ENCODE measurements at places on chromosomes 1 and 21.

GRCh38 chr1:183019860-183020259 lies 3.4 kb upstream of the LAMC1 start:
- no peak for DNase-seq

GRCh38 chr1:2108213-2108876 lies 58.1 kb downstream of the PRKCZ start:
- DNase-seq = no peak

GRCh38 chr21:36297406-36297937 lies 22.5 kb upstream of the MORC3 start:
- DNase-seq = no peak

DNA sequence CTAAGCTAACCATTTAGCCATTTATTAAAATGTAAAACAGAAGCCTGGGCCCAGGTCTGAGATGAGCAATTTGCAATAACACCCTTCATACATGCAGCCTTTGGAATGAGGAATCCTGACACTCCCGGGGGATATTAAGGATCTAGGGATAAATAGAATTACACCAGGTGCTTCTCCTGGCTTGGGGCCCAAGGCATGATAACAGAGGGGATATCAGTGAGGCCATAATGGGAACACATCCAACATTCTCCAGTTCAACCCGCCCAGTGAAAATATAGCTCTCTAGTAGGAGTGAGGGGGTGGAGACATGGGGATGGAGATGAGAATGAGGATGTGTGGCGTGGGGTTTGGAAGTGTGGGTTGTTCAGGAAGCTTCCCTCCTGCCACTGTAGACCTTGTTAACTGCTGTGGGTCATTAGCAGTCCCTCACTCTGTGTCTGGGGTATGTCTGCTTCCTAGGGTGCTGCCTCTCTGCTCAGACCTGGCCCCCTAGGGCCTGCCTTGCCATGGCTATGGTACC lies 57.9 kb upstream of the KANK4 start:
- no peak for DNase-seq

GRCh38 chr1:200081151-200081968 lies 53.9 kb downstream of the NR5A2 start:
- no peak for DNase-seq

GRCh38 chr1:242761556-242761955 lies 237.1 kb upstream of the PLD5 start:
- no peak for DNase-seq

- DNase-seq = no peak
Observed at GRCh38 chr1:10380594-10381275, 18.1 kb upstream of the PGD start.

DNA sequence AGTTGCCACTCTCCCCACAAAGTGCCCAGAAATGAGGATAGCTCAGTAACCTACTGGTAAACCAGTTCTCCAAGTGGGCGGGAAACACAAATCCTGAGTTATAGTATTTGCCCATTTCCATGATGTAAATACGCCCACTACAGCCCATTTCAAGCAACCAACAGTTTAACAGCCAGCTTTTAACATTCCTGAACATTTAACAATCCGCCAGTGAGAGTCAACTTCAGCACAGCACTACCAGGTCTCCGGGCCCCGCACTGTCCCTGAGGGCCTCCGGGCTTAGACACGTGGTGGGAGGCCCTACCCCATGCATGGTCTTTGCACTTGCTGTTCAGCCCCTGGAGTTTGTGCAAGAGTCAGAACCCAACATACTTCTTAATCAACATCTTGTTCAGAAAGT lies 132.0 kb upstream of the CTTNBP2NL start:
- DNase-seq = no peak

DNA sequence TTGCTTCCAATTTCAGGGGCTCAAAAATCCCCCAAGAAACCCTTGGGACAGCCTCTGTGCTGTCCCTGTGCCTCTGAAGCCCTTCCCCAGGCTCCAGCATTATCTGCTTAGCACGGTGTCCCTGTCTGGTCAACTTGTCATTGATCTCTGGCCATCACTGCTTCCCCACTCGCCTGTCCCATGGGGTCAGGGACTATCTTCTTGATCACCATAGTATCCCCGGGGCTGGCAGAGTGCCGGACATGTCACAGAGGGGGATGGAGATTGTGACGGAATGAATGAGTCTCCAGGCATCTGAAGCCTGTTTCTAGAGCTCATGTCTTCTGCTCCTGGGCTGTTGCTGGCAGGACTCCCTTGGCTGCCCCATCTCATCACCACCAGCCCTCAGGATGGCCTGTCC lies 99.4 kb upstream of the VAMP3 start:
- no peak for DNase-seq

GRCh38 chr1:205456868-205457745 lies 1.3 kb upstream of the BLACAT1 start:
- no peak for DNase-seq

GRCh38 chr1:62849031-62849430 lies 65.1 kb downstream of the ATG4C start:
- no peak for DNase-seq

DNA sequence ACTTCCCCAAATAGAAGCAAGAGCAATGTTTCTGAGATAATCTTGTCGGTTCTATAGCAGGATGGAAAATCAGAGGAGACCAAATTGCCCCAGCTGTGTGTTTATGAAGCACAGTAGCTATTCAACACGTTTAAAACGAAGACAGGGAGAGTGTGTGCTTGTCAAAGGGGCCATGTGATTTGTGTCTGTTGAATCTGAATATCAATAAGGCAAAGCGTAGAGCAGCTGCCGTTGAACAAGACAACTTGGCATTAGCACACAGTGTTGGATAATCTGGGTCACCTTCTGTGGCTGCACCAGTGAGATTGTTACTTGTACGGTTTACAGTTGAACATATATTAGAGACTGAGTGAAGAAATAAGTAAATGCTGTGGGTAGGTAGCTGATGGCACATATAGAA lies 1.0 kb downstream of the CRB1 start:
- no peak for DNase-seq

DNA sequence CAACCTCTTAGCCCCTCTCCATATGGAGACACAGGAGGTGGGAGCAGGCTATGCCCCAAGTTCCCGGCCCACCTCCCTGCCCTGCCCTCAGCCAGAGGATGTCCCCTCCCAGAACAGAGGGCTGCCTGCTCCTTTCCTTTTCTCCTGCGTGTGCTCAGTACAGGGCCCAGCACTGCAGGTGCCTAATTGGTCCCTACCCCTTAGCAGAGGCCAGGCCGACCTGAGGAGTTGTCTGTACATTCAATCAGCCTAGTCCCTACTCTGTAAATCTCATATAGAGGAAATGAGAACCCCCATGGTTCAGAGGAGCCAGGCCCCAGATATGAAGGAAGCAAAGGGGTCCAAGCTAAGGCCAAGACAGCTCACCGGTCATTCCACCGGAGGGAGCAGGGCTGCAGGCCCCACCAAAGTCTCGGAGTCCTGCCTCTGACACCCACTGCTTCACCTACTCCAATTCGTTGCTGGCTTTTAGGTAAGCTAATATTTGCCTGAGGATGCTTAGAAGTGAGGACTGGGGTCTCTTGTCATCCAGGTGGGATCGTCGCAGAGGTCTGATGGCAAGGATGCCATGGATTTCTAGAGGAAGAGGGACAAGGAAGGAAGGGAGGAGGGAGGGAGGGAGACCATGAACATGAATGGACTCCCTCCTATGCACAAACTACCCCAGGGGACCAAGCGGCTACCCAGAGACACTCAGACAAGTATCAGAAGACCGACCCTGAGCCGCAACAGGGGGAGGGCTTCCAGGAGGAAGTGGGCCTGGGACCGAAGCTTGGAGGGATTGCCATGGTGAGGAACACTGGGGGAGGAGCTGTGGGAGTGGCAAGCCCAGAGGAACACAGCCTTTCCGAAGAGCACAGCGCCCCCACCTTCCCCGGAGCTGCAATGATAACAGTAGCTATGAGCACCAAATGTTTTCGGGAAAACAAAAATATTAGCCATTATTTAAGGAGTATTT lies 30.4 kb upstream of the FOXO6 start:
- no peak for DNase-seq

GRCh38 chr1:214567481-214567980 lies 16.1 kb upstream of the PTPN14 start:
- no peak for DNase-seq

DNA sequence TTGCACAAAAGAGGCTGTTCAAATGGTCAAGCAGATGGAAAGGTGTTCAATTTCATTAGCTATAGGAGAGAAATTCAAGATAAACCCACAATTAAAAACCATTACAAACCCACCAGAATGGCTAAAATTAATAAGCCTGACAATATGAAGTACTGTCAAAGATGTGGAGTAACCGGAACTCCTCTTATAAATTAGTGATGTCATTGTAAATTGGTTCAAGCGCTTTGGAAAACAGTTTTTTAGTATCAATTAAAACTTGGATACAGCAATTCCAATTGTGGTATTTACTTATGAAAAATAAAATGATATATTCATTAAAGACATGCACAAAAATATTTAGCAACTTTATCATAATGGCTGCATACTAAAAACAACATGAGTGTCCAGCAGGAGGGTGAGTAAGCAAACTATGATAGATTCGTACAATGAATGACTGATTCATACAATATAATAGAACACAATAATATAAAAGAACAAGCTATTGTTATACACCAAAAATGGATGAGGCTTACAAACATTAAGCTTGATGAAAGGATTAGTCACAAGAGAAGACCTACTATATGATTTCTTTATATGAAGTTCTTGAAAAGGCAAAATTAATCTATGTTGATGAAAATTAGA lies 38.4 kb upstream of the FGGY start:
- DNase-seq = no peak

DNA sequence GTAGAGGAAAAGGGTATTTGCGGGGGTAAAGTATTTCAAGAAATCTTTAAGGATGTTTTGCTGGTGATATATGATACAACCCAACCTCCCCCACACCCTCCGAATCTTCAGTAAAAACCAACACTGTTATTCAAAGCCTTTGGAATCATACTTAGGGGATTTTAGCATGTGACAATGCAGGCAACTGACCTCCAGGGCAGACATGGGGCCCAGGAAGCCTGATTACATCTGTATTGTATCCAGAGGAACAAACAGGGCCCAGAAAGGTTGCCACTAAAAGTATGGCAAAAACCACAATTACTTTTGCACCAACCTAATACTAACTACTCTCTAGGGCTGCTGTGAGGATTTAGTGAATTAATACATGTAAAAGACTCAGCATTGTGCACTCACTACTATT lies 43.9 kb upstream of the CNN3 start:
- DNase-seq = no peak

DNA sequence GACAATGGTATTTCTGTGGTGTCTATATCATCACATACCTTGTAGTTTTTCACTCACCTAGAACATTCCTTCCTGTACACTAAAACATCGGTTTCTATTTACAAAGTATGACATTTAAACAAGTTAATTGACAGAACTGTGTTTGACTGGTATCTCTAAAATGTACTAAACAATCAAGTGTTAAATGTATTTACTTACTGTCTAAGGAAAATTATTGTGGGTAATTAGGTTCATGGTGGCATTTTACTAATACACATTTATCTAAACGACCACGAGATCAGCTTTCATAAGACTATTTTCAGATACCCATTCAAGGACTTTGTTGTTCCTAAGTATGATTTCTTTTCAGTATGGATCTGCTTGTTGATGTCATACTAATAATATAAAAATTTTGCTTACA lies 115.2 kb downstream of the ADGRL2 start:
- no peak for DNase-seq

DNA sequence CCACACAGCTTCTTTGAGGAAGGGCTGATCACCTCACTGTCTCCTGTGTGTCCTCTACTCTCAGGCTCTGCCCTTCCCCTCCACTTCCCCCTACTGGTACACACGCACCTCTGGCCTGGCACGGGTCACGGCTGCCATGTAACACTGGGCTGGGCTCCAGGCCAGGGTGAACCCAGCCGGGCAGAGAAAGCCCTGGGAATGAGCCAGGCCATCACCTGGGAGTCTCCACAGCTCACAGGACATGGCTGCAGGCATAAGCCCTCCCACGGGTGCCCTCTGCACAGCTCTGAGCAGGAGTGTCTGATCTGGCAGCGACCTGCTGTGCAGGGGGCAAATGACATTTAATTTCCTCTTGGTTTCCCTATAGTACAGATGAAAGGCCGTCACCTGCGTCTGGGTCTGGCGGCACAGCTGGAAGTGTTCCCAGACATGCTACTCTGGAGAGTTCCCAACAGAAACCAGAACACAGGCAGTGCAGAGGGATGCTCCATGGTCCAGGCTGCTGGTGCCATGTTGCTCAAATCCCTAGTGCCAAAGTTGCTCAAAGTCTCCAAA lies 61.2 kb downstream of the ERI3 start:
- DNase-seq = no peak

DNA sequence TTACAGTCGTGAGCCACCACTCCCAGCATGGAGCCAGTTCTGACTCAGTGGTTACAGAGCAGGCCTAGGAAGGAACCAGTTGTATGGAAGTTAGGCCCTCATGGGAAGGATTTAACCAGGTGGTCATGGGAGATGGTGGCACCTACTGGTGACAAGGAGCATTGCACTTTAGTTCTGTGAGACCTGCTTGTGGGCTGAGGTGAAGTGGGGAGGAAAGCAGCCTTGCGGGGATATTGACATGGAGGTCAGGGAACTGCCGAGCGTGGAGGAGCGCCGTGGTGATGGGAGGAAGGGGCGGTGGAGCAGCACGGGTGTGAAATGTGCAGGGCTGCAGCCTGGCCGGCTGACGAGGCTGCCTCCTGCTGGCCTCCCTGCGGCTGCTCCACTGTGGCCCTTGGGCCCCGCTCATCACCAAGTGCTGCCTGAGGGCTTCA lies 100.4 kb downstream of the GALNT2 start:
- DNase-seq = no peak

DNA sequence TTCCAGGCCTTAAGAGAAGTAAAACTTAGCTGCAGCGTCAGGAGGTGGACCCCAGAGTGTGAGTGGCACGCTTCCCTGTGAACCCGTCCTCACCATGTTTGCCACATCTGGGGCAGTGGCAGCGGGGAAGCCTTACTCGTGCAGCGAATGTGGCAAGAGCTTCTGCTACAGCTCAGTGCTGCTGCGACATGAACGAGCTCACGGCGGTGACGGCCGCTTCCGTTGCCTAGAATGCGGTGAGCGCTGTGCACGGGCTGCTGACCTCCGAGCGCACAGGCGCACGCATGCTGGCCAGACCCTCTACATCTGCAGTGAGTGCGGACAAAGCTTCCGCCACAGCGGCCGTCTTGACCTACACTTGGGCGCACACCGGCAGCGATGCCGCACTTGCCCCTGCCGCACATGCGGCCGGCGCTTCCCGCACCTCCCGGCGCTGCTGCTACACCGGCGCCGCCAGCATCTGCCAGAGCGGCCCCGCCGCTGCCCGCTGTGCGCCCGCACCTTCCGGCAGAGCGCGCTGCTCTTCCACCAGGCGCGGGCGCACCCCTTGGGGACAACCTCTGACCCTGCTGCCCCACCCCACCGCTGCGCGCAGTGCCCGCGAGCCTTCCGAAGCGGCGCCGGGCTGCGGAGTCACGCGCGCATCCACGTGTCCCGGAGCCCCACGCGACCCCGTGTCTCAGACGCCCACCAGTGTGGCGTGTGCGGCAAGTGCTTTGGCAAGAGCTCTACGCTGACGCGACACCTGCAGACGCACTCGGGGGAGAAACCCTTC lies 9.3 kb downstream of the ZNF672 start:
- DNase-seq = no peak

DNA sequence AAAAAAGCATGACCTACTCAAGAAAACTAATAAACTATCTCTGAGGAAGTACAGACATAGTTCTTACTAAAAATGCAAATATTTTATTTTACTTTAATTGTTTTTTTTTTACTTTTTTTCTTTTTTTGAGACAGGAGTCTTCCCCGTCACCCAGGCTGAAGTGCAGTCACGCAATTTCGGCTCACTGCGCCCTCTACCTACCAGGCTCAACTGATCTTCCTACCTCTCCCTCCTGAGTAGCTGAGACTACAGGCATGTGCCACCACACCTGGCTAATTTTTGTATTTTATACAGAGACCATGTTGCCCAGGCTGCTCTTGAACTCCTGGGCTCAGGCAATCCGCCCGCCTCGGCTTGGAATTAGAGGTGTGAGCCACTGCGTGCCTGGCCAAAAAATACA lies 1263.1 kb downstream of the KCNT2 start:
- no peak for DNase-seq

All from activated CD4-positive, CD25-positive, alpha-beta regulatory T cell treated with anti-CD3 and anti-CD28 coated beads, Interleukin-2, amount 50 U/mL, for 16 hours (primary cell).